Breast epithelium (tissue), 4 donors: ENCODE measurements at places on chromosomes 1 and 21. TPM values are rescaled to one million over a fixed set of nuclear protein-coding genes. Genes with fewer than 3 reads are reported as not detected.

The NGF gene
- 3.4 TPM for total RNA-seq

DNA sequence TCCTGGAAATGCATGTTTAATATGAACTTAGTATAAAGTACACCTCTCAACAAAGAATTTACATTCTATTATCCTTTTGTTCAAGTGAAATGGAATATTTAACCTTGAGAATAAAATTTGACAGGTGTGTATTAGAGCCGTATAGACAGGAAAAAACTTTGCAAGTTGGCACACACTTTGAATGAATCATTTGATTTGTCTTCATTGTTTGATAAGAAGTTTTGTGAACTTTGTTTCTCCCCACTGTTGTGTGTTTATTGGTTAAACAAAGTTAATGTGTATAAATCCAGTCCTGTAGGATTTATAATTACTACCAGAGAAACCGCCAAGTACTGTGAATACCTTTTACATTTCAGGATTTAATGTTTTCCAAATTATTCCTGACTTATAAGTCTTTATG lies 2.0 kb downstream of the SYDE2 start:
- no peaks in the 10 kb centered on the region for H3K4me1 ChIP-seq
- DNase-seq = no peak
- H3K4me3 ChIP-seq = peak overlapping the region; percentile 75
- H3K27ac ChIP-seq = no peak overlapping the region
- H3K27me3 ChIP-seq = no peaks in the 10 kb centered on the region
- H3K36me3 ChIP-seq = no peaks in the 10 kb centered on the region

The HSD3B2 gene
- total RNA-seq = not detected

DNA sequence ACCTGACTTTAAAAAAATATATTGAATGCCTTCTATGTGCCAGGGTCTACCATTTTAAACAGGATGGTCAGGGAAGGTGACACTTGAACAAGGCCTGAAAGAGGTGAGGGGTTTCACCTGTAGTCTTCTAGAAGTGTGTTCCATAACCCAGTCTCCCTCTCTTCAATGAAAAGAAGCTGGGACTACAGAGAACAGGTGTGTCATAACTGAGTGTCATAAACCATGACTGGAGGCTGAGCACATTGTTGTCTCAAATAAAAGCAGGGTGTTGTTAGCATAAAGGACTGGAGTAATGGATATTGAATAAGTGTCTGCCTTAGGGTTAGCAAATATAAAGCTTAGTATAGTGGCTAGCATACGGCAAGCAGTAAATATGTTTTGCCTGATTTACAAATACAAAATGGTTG lies 65.4 kb downstream of the SYDE2 start:
- no peak overlapping the region for H3K4me3 ChIP-seq
- H3K27ac ChIP-seq = peak overlapping the region; percentile 3
- no peaks in the 10 kb centered on the region for H3K4me1 ChIP-seq
- no peaks in the 10 kb centered on the region for H3K36me3 ChIP-seq
- no peaks in the 10 kb centered on the region for H3K27me3 ChIP-seq

The CDKN2C gene
- 40.0 TPM for total RNA-seq

- H3K4me3 ChIP-seq = peak overlapping the region; percentile 15
- H3K27ac ChIP-seq = peak overlapping the region; percentile 86
- H3K27me3 ChIP-seq = no peaks in the 10 kb centered on the region
- no peaks in the 10 kb centered on the region for H3K36me3 ChIP-seq
- no peak for DNase-seq
These were observed 10.2 kb downstream of the NES start for GRCh38 chr1:156666862-156667609.

- DNase-seq = no peak
- H3K4me1 ChIP-seq = no peaks in the 10 kb centered on the region
- no peak overlapping the region for H3K4me3 ChIP-seq
- H3K27ac ChIP-seq = no peak overlapping the region
- H3K36me3 ChIP-seq = no peaks in the 10 kb centered on the region
These were observed 5.0 kb downstream of the C1orf226 start for GRCh38 chr1:162386292-162387225.

DNA sequence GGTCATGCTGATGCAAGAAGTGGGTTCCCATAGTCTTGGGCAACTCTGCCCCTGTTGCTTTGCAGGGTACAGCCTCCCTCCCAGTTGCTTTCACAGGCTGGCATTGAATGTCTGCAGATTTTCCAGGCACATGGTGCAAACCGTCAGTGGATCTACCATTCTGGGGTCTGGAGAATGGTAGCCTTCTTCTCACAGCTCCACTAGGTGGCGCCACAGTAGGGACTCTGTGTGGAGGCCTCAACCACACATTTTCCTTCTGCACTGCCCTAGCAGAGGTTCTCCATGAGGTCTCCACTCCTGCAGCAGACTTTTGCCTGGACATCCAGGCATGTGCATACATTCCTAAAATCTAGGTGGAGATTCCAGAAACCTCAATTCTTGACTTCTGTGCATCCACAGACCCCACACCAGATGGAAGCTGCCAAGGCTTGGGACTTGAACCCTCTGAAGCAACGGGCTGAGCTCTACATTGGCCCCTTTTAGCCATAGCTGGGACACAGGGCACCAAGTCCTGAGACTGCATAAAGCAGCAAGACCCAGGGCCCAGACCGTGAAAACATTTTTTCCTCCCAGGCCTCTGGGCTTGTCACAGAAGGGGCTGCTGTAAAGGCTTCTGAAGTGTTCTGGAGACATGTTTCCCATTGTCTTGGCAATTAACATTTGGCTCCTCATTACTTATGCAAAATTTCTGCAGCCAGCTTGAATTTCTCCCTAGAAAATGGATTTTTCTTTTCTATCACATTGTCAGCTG lies 466.2 kb upstream of the PBX1 start:
- no peak overlapping the region for H3K4me3 ChIP-seq
- no peaks in the 10 kb centered on the region for H3K27me3 ChIP-seq
- no peaks in the 10 kb centered on the region for H3K4me1 ChIP-seq
- no peak overlapping the region for H3K27ac ChIP-seq

GRCh38 chr1:174626031-174627025 lies 178.6 kb downstream of the GPR52 start:
- no peaks in the 10 kb centered on the region for H3K27me3 ChIP-seq
- no peaks in the 10 kb centered on the region for H3K4me1 ChIP-seq
- H3K4me3 ChIP-seq = no peak overlapping the region
